ENCODE measurements at places on chromosomes 1 and 21.

GRCh38 chr1:9319789-9320519, 27.3 kb downstream of the SPSB1 start:
- DNase-seq, result no peak

GRCh38 chr21:29318354-29318753, 19.6 kb downstream of the BACH1 start:
- no peak for DNase-seq

DNA sequence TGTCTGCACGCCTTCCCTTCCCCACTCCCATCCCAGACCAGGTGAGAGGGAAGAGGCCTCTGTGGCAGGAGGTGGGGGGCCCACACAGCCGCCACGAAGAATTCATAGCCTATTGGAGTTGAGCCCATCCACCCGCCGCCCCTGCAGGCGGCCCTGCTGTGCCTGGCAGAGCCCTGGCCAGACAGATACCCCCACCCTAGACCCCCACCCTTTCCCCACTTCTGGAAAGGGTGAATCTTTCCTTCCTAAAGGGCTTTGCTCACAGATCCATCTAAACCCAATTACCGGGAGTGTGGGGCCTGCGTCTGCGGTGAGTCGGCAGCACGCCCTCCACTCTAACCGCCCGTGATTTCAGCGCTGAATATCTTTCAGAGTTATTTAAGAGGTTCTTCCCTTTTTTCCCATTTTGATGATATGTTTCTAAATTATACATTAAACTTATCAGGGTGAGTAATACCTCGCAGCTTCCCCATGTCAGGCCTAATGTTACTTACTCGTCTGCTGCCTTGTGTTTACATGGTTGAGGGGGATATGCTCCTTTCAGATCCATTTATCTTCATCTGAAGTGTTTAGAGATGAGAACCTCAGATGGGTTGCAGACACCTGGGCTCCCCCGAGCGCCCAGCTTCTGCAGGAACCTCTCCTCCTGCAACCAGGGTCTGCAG, 183.9 kb upstream of the VAMP3 start:
- no peak for DNase-seq

GRCh38 chr1:216665406-216665805, 57.8 kb downstream of the ESRRG start:
- no peak for DNase-seq

DNA sequence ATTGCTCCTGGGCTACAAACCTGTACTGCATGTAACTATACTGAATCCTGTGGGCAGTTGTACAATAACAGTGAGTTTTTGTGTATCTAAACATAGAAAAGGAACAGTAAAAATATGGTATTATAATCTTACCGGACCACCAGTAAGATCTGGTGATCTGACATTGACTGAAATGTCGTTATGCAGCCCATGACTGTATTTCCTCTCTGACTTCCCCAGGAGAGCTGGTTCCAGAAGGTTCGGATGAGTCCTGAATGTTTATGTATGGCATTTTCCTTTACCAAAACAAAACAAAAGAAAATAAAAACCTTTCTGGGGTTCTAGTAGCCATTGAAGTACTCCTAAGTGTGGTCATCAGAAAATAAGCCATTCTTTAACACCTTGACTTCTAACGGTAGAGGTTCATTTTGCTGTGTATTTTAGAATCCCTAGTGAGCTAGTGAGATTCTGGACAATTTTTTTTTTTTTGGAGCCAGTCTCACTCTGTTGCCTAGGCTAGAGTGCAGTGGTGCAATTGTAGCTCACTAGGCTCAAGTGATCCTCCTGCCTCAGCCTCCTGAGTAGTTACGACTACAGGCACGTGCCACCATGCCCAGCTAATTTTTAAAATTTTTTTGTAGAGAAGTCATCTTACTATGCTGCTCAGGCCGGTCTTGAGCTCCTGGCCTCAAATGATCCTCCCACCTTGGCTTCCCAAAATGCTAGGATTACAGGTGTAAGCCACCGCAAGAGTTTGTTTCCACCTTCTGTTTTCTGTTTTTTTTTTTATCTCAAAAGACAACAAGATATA, 27.7 kb downstream of the UBE4B start:
- DNase-seq, result no peak

GRCh38 chr1:41924911-41925310, 6.2 kb upstream of the HIVEP3 start:
- DNase-seq, result no peak

DNA sequence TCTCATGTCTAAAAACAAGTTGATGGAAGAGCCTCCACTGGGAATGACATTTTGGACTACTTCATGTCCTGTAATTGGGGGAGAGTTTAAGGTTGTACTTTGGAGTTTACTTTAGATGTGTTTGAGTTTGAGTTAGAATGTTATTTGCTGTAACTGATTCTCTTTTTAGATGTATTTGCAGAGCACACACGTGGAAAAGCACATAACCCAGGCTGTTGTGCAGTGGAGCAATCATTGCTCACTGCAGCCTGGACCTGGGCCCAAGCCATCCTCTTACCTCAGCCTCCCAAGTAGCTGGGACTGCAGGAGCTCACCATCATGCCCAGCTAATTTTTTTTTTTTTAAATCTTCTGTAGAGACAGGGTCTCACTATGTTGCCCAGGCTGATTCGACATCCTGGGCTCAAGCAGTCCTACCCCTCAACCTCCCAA, 36.7 kb upstream of the SH3D21 start:
- no peak for DNase-seq

DNA sequence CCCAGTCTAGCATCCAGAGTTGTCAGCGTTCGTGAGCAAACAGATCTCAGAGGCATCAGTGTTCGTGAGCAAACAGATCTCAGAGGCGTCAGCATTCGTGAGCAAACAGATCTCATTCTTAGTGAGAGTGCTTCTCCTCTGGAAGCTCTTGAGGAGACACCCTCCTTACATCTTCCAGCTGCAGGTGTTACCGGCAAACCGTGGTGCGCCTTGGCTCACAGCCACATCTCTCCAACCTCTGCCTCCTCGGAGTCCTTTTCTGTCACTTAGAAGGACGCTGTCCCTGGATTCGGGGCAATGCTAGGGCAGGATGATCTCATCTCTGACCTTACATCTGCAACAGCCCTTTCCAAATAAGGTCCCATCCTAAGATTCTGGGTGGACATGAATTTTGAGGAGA, 14.6 kb upstream of the UMODL1 start:
- no peak for DNase-seq

DNA sequence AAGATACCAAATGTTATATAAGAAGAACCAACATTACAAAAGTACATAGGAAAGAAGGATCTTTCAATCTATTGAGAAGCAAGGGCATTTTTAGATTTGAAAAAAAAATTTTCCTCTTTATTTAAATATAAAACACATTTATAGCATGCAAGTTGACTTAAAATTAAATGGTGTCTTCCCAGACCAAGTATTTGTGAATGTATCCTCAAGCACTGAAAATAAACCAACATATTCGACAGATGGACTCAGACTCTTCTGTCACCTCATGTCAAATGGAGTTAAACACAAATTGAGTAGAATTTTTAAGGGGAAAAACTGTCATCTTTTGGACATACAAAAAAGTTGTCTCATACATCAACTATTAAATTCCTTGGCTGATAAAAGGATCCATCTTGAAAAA, 77.0 kb upstream of the GNG4 start:
- DNase-seq, result no peak

DNA sequence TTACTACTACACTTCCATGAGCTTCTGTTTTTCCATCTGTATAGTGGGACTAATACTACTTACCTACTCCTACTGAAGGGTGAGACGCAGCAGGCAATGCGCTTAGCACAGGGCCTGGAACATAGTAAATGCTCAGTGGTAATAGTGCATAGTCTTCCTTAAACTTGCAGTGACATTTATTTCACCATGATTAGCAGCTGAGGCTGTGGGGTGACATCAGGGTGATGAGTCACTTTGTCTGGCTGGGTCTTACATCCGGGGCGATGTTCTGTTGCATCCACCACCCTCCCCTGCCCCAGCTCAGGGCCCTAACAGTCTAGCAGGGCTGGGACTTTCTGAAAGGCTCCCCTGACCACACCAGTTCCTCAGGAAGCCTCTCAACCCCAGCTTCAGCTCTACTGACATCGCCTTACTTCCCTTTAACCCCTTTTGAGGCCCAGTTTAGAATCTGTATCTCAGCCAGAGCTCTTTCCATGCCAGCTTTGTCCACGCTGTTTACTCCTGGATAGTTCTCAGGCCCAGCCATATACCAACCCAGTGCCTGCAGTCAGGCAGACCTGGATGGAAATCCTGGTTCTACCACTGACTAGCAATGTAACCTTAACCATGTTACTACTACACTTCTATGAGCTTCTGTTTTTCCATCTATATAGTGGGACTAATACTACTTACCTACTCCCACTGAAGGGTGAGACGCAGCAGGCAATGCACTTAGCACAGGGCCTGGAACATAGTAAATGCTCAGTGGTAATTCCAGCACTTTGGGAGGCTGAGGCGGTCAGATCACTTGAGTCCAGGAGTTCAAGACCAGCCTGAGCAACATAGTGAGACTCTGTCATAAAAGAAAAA, 66.3 kb downstream of the CD58 start:
- peak; percentile 65 for DNase-seq

DNA sequence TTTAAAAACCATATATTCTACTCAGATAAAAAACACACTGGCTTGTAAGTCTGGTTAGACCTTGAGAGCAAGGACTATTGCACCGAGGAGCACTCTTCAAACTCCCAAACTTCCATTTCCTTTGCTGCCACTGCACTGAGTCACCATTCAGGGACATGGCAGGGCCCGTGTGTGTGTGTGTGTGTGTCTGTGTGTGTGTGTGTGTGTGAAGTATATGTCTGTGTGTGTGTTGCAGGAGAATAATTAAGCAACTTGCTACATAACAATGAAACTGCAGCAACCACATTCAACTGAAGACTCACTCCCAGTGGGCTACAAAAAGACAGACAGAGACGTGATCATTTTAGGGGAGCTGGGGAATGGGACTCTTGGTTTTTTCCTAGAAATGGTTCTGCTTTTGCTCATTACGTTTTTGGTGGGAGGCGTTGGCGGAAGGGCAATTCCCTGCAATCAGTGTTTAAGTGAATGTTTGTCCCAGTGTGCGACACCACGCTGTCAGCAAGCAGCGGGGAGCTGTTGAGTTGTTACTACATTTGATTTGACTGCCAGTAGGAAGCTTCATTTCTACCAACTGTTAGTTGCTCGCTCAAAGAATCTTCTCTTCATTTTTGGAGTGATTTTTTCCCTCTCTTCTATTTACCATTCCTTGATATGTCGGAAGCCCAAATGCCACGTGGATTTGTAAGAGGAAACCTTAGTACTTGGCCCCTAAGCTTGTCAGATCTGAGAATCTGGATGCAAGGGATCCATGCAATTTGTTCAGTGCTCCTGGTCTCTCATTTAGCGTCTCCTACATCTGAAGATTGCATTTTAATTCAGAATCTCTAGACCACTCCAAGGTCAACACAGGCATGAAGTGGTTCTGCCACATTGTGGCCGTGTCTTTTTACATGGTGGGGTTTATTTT, 36.1 kb downstream of the ESRRG start:
- no peak for DNase-seq

DNA sequence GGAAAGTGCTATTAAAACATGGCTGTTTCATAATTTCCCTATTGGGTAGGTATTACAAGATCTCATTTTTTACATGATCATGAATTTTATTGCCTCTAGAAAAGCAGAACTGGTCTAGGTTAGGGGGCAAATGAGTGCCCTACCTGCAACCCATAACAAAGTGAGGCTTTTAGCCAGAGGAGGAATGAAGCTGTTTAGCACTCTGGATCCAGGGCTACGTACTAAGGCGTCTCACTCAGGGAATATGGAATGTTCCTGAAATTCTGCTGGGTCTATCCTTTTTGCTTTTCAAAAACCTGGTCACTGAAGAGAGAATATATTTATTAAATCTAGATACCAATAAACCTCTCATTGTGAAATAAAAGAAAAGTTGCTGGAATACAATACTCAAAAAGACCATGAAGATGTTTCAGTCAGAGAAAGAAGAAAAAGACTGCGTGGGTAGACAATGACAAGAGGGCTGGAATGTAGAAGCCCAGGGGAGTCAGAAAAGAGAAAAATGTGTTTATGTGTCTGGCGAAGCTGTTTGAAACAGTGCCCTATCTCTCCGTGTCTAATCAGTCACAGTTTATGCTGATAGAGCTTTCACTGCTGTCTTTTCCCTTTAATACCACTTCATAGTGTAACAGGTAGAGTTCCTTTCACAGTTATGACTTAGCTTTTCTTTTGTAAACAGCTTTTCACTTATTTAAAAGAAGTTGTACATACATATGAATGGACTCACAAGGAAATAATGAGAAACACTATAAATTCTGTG, 25.0 kb upstream of the SYDE2 start:
- DNase-seq, result no peak

- DNase-seq, result no peak
These were observed 39.8 kb downstream of the NEK7 start for GRCh38 chr1:198196630-198197029.

GRCh38 chr1:183275322-183275721, 89.3 kb downstream of the LAMC2 start:
- DNase-seq, result no peak

DNA sequence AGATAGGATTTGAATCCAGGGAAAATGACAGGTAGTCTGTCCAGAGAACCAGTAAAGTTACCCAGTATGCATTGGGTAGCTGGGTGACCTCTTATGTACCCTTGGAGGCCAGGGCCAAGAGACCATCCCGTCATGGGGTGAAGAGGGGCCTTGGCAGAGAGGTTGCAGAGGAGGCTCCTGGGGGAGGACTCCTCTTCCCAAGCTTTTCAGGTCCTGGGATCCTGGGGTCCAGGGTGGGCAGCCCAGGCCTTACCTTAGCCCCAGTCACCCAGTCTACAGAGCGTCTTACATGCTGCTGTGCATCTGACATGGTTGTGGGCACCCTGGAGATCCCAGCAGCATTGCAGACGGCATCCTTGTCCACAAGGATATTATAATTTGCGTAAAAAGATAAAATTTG, 14.0 kb downstream of the PMF1 start:
- DNase-seq, result no peak

Measured in activated naive CD4-positive, alpha-beta T cell (primary cell).